Activated T-cell treated with anti-CD3 and anti-CD28 coated beads for 48 hours (primary cell): ENCODE measurements at places on chromosomes 2 and 18.

DNA sequence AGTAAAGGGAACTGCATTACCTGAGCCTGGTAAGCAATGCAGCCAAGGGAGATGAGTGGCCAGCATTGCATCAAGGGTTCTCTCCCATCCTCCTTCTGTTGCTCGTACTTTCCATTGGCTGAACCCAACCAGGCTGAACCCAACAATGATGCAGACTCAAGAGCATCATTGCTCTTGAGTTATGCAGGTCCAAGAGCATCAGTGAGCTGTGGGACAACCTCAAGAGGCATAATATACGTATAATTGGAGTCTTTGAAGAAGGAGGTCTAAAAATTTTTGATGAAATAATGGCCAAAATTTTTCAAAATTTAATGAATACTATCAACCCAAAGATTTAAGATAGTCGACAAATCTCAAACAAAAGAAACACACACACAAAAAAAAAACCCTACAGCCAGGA, 213.0 kb downstream of the RNF152 start:
- no peak for DNase-seq

DNA sequence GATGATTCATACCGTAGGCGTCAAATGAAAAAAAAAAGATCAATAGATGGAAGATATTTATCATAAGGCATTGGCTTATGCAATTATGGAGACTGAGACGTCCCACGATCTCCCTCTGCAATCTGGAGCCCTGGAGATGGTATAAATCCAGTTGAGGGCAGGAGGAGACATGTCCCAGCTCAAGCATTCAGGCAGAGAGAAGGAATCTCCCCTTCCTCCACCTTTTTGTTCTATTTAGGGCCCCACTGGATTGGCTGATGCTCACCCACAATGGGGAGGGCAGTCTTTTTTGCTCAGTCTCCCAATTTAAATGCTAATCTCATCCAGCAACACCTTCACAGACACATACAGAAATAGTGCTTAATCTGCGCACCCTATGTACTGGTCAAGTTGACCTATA, 18.0 kb upstream of the OLA1 start:
- DNase-seq = no peak

GRCh38 chr2:170744248-170745002, 25.8 kb upstream of the ERICH2 start:
- DNase-seq = no peak

- DNase-seq = no peak
Observed at GRCh38 chr2:223117533-223117932, 65.5 kb downstream of the KCNE4 start.

GRCh38 chr2:23533338-23533695, 148.3 kb downstream of the KLHL29 start:
- no peak for DNase-seq

- no peak for DNase-seq
Observed at GRCh38 chr18:21164548-21165095, 53.0 kb upstream of the ROCK1 start.

- no peak for DNase-seq
Observed at GRCh38 chr2:455015-455705, 167.3 kb upstream of the ALKAL2 start.

GRCh38 chr2:55875434-55876135, 48.0 kb downstream of the EFEMP1 start:
- DNase-seq = no peak

- DNase-seq = no peak
Observed at GRCh38 chr18:45793264-45793965, 32.1 kb upstream of the SIGLEC15 start.

DNA sequence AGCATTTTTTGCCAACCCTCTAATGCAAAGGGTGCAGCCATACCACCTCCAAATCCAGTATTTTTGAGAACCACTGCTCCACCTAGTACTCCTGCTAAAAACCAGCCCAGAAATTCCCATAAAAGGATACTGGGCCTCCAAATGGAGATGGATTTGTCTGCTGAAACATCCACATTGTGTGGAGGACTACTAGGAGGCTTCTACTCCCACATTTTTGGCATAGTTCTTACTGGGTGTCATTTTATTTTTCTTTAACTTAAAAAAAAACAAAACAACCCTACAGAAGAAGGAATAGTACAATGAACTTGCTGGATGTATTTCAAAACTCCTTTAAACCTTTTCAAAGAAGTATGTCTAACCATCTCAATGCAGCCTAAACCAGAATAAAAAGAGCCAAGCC, 219.2 kb downstream of the SRBD1 start:
- no peak for DNase-seq

GRCh38 chr2:25926984-25927756, 48.9 kb upstream of the ASXL2 start:
- no peak for DNase-seq

- DNase-seq = no peak
Observed at GRCh38 chr18:78822171-78822948, 157.3 kb upstream of the SALL3 start.

GRCh38 chr2:152189622-152190495, 14.3 kb upstream of the STAM2 start:
- DNase-seq = no peak

GRCh38 chr2:96772903-96773671, 12.4 kb downstream of the CNNM4 start:
- DNase-seq = no peak

GRCh38 chr18:2656237-2656980, 883 bp downstream of the SMCHD1 start:
- DNase-seq = peak; percentile 43

DNA sequence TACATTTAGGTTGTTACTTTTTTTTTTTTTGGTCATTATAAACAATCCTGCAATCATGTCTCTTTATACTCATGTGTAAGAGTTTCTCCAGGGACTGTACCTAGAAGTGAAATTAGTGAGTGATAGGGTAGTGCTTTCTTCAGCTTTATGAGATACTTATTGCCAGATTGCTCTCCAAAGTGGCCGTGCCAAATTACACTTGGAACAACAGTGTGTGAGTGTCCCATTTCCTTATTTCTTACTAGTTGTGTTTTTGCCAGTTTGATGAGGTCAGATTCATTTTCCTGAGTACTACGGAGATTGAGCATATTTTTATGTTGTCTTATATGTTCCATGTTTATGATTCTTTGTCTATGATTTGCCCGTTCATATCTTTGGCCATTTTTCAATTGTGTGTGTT, 39.2 kb downstream of the GALNT1 start:
- no peak for DNase-seq

DNA sequence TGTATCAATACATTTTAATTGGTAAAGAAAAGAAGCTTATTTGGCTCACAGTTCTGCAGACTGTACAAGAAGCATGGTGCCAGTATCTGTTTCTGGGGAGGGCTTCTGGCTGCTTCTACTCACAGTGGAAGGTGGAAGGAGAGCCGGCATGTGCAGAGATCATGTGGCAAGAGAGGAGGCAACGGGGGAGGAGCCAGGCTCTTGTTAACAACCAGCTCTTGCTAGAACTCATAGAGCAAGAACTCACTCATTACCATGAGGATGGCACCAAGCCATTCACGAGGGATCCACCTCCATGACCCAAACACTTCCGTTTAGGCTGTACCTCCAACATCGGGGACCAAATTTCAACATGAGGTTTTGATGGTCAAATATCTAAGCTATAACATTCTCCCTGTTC, 7.5 kb downstream of the PARD6G start:
- DNase-seq = no peak

DNA sequence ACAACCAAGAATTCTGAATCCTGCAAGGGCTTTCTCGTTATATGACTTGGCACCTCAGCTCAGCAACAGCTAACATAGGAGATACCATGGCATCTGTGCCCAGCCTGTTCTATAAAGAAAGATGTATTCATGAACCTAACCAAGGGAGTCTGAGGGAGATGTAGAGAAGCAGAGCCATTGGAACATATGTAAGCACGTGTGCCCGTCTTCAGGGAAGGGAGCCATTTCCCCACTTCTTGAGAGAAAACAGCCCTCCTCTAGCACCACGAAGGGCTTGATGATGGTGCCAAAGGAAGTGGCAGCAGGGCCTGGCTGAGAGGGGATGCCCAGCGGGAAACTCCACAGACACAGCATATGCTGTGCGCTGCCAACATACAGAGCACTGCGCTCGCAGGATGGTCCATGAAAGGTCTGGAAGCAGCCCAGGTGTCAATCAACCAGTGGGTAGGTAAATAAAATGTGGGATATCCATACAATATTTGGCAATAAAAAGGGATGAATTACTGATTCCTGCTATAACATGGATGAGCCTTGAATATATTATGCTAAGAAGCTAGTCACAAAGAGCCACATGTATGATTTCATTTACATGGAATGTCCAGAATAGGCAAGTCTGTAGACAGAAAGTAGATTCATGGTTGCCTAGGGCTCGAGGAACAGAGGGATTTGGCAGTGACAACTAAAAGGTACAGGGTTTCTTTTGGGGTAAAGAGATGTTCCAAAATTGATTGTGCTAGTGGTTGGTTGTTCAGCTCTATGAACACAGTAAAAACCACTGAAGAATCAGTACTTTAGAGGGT, 16.1 kb downstream of the TMEM247 start:
- no peak for DNase-seq

- DNase-seq = no peak
Observed at GRCh38 chr2:236168110-236169080, at the start of gene GBX2. GBX2 (minus strand) TSS chr2:236168386; CDS start chr2:236167971, 415 bp downstream.
